ENCODE measurements at places on chromosomes 6 and 20. TPM values are rescaled to one million over a fixed set of nuclear protein-coding genes. Genes with fewer than 3 reads are reported as not detected.

GRCh38 chr6:15708231-15708630 lies 45.4 kb upstream of the DTNBP1 start:
- no peak overlapping the region for H3K27ac ChIP-seq
- no peak overlapping the region for H3K4me3 ChIP-seq
- H3K27me3 ChIP-seq, result peaks cover 7% of the 10 kb centered on the region
- no peak for DNase-seq
- H3K36me3 ChIP-seq, result no peaks in the 10 kb centered on the region

EPPIN gene
- not detected for total RNA-seq

PTPRK gene
- total RNA-seq, result 2.2 TPM

- H3K36me3 ChIP-seq, result no peaks in the 10 kb centered on the region
- peaks cover 5% of the 10 kb centered on the region for H3K27me3 ChIP-seq
- no peak overlapping the region for H3K27ac ChIP-seq
- no peak for DNase-seq
- H3K4me3 ChIP-seq, result no peak overlapping the region
Measured at GRCh38 chr20:19618711-19619110, 139.3 kb upstream of the RIN2 start.

OR2B6 gene
- not detected for total RNA-seq

- peaks cover 49% of the 10 kb centered on the region for H3K4me1 ChIP-seq
- H3K27me3 ChIP-seq, result peaks cover 35% of the 10 kb centered on the region
- no peak overlapping the region for H3K27ac ChIP-seq
- DNase-seq, result peak; percentile 36
- H3K4me3 ChIP-seq, result peak overlapping the region; percentile 64
Measured at GRCh38 chr6:30100585-30101443, 12.1 kb downstream of the TRIM31 start.

BACH2 gene
- 55.4 TPM for total RNA-seq

OR2J3 gene
- not detected for total RNA-seq

- peaks cover 7% of the 10 kb centered on the region for H3K4me1 ChIP-seq
- no peak for DNase-seq
- H3K36me3 ChIP-seq, result peaks cover 15% of the 10 kb centered on the region
- H3K4me3 ChIP-seq, result no peak overlapping the region
- no peak overlapping the region for H3K27ac ChIP-seq
Measured at GRCh38 chr6:42877695-42878094, 1.7 kb upstream of the RPL7L1 start.

- H3K27ac ChIP-seq, result no peak overlapping the region
- H3K4me3 ChIP-seq, result no peak overlapping the region
- H3K36me3 ChIP-seq, result no peaks in the 10 kb centered on the region
- no peak for DNase-seq
- H3K27me3 ChIP-seq, result peaks cover 14% of the 10 kb centered on the region
Measured at GRCh38 chr20:39097889-39098288, 135.7 kb downstream of the DHX35 start.

All from activated CD4-positive, alpha-beta memory T cell treated with anti-CD3 and anti-CD28 coated beads for 36 hours (primary cell).